ENCODE measurements at places on chromosomes 5 and 9.
A peak's percentile ranks its signal among the peaks of the same experiment; 100 is the strongest.

DNA sequence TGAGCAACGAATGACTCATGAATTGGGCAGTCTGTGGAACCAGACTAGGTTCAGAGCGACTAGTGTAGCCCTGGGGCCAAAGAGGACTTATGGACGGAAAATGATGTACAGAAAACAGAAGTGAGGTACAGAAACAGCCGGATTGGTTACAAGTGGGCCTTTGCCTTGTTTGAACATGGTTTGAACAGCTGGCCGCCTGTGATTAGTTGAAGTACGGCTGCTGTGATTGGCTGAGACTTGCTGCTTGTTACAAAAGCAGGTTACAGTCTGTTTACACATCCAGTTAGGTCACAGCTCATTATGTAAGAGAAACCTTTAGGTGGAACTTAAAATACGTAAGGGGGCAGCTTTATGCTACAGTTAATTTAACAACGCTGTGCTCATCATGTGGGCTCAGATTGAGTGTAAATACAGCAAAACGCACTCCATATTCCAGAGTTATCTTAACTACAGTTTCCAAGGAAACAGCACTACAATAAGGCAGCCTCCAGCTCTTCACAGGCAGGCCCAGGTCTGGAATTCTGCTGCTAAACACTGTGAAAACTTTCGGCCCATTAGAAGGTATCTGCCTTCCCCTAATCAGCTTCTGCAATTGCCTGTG lies 6.5 kb downstream of the AMACR start:
- peak; percentile 56 for DNase-seq

GRCh38 chr5:10533226-10533625 lies 30.6 kb upstream of the ANKRD33B start:
- DNase-seq = no peak

- DNase-seq = no peak
These were observed 64.5 kb downstream of the TSTD2 start for GRCh38 chr9:97568461-97569275.

GRCh38 chr5:154368041-154368800 lies 77.6 kb upstream of the SAP30L start:
- no peak for DNase-seq

DNA sequence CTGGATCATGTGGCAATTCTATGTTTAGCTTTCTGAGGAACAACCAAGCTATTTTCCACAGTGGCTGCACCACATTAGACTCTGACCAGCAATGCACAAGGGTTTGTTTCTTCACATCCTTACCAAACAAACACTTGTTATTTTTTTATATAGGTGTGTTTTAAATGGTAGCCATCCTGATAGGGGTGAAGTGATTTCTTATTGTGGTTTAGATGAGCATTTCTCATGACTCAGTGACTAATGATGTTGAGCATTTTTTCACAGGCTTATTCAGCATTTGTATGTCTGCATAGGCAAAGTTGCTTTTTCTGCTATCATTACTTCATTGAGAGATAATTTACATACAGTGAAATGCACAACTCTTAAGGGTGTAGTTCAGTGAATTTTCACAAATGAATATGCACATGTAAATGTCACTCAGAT lies 36.0 kb downstream of the ANKRD33B start:
- no peak for DNase-seq

DNA sequence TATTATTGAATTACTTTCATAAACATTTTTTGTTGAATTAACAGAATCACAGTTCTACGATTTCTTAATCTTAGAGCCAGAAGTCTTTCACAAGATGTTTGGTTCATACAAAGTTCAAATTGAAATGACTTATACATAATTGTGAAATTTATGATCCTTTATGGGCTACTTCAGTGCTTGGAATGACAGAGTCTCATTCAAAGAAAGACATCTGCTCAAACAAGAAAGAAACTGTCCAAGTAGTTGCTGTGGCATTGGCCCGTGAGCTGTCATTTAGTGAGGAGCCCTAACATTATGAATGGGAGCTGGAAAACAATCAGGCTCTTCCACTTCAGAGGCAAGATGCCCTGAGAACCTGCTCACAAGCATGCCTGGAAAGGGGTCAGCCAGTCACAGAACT lies 63.4 kb downstream of the AUH start:
- DNase-seq = no peak

DNA sequence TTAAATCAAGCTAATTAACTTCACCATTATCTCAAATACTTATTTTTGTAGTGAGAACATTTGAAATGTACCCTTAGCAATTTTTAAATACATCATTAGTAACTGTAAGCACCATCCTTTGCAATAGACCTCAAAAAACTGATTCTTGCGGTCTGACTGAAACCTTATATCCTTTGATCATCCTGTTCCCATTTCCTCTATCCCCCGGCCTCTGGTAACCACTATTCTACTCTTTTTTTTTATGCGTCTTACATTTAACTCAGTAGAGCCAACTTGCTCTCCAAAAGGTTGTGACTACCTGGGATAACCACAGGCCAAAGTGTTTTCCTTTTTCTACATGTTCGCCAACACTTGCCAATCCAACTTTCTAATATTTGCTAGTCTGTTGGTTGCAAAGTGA lies 106.1 kb downstream of the IRX1 start:
- no peak for DNase-seq

- no peak for DNase-seq
These were observed 19.2 kb downstream of the NDUFS6 start for GRCh38 chr5:1820381-1820780.

GRCh38 chr5:173886150-173886549 lies 2.0 kb upstream of the CPEB4 start:
- no peak for DNase-seq

- DNase-seq = no peak
These were observed 473.0 kb downstream of the NTRK2 start for GRCh38 chr9:85142496-85142911.

- no peak for DNase-seq
These were observed 11.8 kb upstream of the TGFBI start for GRCh38 chr5:136016945-136017530.

Measured in LNCaP clone FGC (cell line).